ENCODE measurements at places on chromosomes 6 and 20. TPM values are rescaled to one million over a fixed set of nuclear protein-coding genes. Genes with fewer than 3 reads are reported as not detected.
A peak's percentile ranks its signal among the peaks of the same experiment; 100 is the strongest.

UBE2V1 gene
- 104 TPM for total RNA-seq

ANKRD66 gene
- total RNA-seq = not detected

NECAB3 gene
- total RNA-seq = 14.2 TPM

MPC1 gene
- 55.0 TPM for total RNA-seq

TAGAP gene
- total RNA-seq = 28.8 TPM

AGER gene
- total RNA-seq = 15.4 TPM

HINT3 gene
- total RNA-seq = 6.6 TPM

SLC25A27 gene
- total RNA-seq = not detected

NOX3 gene
- not detected for total RNA-seq

TPX2 gene
- total RNA-seq = 104 TPM

DNA sequence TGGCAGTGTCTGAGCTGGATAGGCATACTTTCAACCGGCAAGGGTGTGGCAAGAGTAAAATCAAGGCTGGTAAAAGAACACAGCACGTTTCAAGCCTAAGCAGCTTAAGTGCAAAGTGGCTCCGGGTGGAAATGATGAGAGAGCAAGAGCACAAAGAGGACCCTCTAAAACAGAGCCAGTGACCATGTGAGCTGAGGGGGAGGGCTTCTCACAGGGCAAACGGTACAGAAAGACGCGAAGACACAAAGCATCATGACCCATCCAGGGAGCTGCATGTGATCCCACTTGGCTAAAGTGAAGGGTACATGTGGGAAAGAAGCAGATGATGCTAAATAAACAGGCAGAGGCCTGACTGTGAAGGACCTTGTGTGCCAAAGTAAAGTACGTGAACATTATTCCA is 25.7 kb downstream of the FKBP5 start:
- H3K4me1 ChIP-seq = peaks cover 13% of the 10 kb centered on the region
- no peaks in the 10 kb centered on the region for H3K36me3 ChIP-seq
- no peak overlapping the region for H3K27ac ChIP-seq
- DNase-seq = no peak

DNA sequence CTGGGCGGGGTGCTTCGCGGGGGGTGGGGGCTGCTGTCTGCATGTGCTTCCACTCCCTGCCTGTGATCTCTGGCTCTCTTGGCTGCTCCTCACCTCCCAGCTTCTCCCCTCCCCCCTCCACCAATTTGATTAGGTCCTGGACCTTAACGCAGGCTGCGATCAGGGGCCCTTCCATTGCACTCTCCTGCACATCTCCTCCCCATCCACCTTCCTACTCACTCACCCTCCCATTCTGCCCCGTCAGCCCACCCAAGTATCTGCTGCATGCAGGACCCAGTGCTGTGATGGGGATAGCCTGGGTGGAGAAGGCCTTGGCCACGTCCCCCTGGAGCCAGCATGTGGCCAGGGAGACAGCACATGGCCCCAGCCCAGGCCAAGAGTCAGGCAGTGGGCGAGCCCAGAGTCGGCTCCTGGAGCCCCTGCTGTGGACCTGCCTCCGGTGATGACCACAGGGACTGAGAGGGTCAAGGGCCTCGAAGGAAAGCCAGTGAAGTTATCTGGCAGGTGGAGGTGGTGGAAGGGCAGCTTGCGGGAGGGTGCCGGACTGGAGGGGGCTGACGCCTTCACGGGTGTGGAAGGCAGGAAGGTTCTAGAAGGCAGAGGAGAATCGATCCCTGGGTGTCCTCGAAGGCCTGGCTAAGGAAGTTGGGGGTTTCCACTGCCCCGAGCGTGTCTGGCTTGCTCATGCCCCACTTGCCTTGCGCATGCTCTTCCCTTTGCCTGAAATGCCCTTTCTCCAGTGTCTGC is 40.7 kb downstream of the SRC start:
- H3K36me3 ChIP-seq = peaks cover 23% of the 10 kb centered on the region
- no peak overlapping the region for H3K4me3 ChIP-seq
- no peaks in the 10 kb centered on the region for H3K27me3 ChIP-seq

- H3K27ac ChIP-seq = no peak overlapping the region
- no peaks in the 10 kb centered on the region for H3K36me3 ChIP-seq
- no peak overlapping the region for H3K4me3 ChIP-seq
- H3K27me3 ChIP-seq = no peaks in the 10 kb centered on the region
- no peaks in the 10 kb centered on the region for H3K4me1 ChIP-seq
Observed at GRCh38 chr6:41446907-41447545, 99.2 kb upstream of the FOXP4 start.

GRCh38 chr20:40843251-40843650 is 154.2 kb upstream of the MAFB start:
- no peak for DNase-seq
- no peak overlapping the region for H3K4me3 ChIP-seq
- H3K36me3 ChIP-seq = no peaks in the 10 kb centered on the region
- no peak overlapping the region for H3K27ac ChIP-seq
- no peaks in the 10 kb centered on the region for H3K27me3 ChIP-seq
- H3K4me1 ChIP-seq = no peaks in the 10 kb centered on the region

DNA sequence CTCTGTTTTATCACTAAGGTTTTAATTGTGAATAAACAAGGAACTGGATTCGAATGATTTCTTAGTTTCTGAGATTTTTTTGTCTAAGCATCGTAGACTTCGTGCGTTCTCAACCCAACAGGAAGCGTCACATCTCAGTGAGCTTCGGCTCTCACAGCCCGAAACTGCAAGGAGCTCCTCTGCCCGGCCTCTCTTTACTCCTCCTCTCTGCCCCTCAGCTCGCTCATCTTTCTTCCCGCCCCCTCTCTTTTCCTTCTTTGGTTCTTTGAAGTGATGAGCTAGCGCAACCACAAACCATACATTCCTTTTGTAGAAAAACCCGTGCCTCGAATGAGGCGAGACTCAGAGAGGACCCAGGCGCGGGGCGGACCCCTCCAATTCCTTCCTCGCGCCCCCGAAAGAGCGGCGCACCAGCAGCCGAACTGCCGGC is 480 bp upstream of the NT5E start:
- peaks cover 19% of the 10 kb centered on the region for H3K4me1 ChIP-seq
- DNase-seq = peak; percentile 73
- H3K4me3 ChIP-seq = peak overlapping the region; percentile 83
- H3K27me3 ChIP-seq = no peaks in the 10 kb centered on the region

DNA sequence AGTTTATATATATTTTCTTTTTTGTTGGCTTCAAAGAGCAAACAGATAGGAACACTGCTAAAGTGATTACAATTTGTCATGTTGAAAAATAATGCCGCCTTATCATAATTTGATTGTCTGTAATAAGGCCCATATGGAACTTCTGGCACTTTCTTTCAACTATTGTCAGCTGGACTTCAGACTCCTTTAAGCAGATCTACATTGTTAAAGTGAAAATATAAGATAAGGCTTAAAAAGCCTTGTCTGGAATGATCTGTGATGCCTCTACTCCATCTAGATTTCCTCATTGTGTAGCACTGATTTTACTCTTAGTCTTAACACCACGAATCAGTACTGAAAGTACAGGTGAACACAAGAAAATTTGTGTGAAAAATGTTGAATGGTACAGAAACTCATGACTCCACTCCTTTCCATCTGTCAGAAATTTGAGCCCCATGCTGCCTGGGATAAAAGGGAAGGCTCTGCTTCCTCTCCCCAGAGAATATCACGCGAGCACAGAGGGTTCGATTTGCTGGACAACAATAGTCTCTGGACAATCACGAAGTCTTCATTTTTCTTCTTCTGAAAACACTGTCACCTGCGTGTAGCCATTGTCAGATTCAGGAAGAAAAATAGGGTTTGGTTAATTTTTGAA is 56.0 kb downstream of the BCAS1 start:
- H3K27ac ChIP-seq = no peak overlapping the region
- H3K4me1 ChIP-seq = peaks cover 30% of the 10 kb centered on the region
- H3K36me3 ChIP-seq = no peaks in the 10 kb centered on the region
- DNase-seq = no peak

- no peak overlapping the region for H3K4me3 ChIP-seq
- H3K27me3 ChIP-seq = no peaks in the 10 kb centered on the region
- H3K27ac ChIP-seq = no peak overlapping the region
- DNase-seq = no peak
- H3K4me1 ChIP-seq = no peaks in the 10 kb centered on the region
Observed at GRCh38 chr6:14765721-14766390, 480.0 kb upstream of the JARID2 start.

DNA sequence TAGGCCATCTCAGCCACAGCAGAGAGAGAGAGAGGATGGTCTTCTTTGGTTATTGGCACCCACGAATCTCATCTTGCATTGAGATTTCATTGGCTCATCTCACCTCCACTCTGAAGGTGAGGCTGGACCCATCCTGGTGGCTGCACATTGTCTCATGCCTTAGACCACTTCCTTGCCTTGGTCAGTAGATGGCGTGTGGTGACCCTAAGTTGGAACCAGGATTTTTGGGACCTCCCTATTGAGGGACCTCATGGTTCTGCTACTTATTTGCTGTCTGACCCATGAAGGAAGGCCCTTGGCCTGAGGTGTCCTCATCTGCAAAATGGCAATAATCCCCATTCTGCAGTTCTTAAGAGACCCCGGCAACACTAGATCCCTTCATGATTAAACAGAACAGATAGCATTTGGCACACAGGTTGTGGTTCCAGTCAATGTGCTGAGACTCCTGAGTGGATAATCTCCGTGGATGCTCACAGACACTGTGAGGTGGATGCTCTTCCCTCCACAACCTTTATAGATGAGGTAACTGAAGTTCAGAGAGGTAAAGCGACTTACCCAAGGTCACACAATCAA is 21.5 kb upstream of the AAR2 start:
- H3K27me3 ChIP-seq = no peaks in the 10 kb centered on the region
- no peaks in the 10 kb centered on the region for H3K4me1 ChIP-seq
- DNase-seq = no peak
- no peak overlapping the region for H3K27ac ChIP-seq

- H3K4me3 ChIP-seq = no peak overlapping the region
- peak; percentile 63 for DNase-seq
- H3K36me3 ChIP-seq = no peaks in the 10 kb centered on the region
- no peaks in the 10 kb centered on the region for H3K27me3 ChIP-seq
- peaks cover 14% of the 10 kb centered on the region for H3K4me1 ChIP-seq
Observed at GRCh38 chr6:132354517-132355167, 46.6 kb downstream of the MOXD1 start.

DNA sequence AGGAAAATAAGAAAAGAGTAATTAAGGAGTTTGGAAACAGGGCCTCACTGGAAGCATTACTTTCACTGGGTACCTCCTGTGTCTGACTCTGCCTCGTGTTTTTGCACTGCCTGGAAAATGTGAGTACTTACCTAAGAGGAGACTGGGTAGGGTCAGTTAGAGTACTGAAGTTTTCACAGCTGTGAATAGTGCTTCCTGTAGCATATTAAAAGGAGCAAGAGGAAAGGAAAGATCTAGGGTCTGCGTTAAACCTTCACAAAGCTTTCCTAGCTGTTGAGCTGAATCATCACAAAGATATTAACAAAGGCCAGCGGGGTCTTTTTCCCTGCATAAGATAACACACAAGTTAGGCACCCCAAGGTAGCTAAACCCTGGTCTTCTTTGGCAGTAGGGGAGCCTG is 82.3 kb downstream of the MLIP start:
- H3K4me3 ChIP-seq = no peak overlapping the region
- H3K36me3 ChIP-seq = no peaks in the 10 kb centered on the region
- no peak for DNase-seq
- no peak overlapping the region for H3K27ac ChIP-seq
- H3K27me3 ChIP-seq = no peaks in the 10 kb centered on the region

DNA sequence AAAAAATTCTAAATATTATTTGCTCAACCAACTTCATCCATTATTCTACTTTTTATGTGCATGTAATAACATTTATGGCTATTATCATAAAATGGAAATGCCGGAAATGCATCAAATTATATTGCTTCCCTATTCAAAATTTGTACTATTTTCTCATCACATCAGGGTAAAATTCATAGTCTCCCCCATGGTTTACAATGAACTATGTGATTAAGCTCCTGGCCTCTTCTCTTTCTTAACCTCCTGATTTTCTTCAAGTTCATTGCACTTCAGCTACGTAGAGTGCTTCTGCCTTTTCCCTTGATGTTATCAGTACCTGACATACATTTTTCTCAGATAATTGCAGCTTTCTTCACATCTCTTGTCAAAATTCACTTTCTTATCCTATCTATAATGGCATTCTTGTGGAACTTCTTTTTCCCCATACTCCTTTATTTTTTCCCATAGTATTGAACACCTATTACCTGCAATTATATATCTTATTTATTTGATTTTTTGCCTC is 699.1 kb upstream of the ADGRB3 start:
- H3K4me3 ChIP-seq = no peak overlapping the region
- no peak for DNase-seq
- no peaks in the 10 kb centered on the region for H3K4me1 ChIP-seq
- no peak overlapping the region for H3K27ac ChIP-seq
- H3K27me3 ChIP-seq = no peaks in the 10 kb centered on the region
- no peaks in the 10 kb centered on the region for H3K36me3 ChIP-seq

GRCh38 chr6:139638179-139638941 is 263.9 kb upstream of the CITED2 start:
- no peak for DNase-seq
- no peaks in the 10 kb centered on the region for H3K27me3 ChIP-seq
- peaks cover 4% of the 10 kb centered on the region for H3K4me1 ChIP-seq
- no peak overlapping the region for H3K4me3 ChIP-seq
- H3K27ac ChIP-seq = no peak overlapping the region

DNA sequence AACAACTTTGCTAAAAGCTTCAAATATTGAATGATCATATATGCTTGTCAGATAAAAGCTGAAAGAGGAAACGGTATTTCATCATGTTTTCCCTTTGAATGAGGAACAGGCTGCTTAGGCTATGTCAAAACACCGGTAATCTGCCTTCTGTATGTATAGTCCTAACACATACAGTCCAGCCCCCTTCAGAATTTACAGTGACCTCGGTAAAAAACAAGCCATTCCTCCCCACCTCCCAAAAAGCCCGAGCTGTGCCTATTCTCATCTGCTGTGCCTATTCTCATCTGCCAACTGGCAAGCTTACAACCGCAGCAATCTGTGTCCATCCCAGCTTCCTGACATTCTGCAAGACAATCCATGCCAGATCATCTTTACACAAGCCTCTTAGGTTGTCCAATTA is 26.8 kb upstream of the UBE2J1 start:
- no peak for DNase-seq
- no peaks in the 10 kb centered on the region for H3K27me3 ChIP-seq
- peaks cover 12% of the 10 kb centered on the region for H3K4me1 ChIP-seq
- H3K27ac ChIP-seq = no peak overlapping the region

- no peaks in the 10 kb centered on the region for H3K27me3 ChIP-seq
- H3K36me3 ChIP-seq = no peaks in the 10 kb centered on the region
- no peak overlapping the region for H3K27ac ChIP-seq
Observed at GRCh38 chr6:164037171-164037870, 622.8 kb downstream of the QKI start.

GRCh38 chr20:36848078-36848660 is 27.8 kb upstream of the TLDC2 start:
- no peaks in the 10 kb centered on the region for H3K36me3 ChIP-seq
- H3K27ac ChIP-seq = peak overlapping the region; percentile 72
- H3K4me1 ChIP-seq = peaks cover 75% of the 10 kb centered on the region
- H3K27me3 ChIP-seq = no peaks in the 10 kb centered on the region

GRCh38 chr6:53112404-53112803 is 36.2 kb downstream of the GCM1 start:
- H3K4me1 ChIP-seq = peaks cover 7% of the 10 kb centered on the region
- H3K27ac ChIP-seq = no peak overlapping the region
- DNase-seq = no peak
- no peaks in the 10 kb centered on the region for H3K27me3 ChIP-seq
- no peak overlapping the region for H3K4me3 ChIP-seq

GRCh38 chr20:49901588-49901987 is 13.7 kb downstream of the SPATA2 start:
- no peaks in the 10 kb centered on the region for H3K4me1 ChIP-seq
- DNase-seq = no peak
- peaks cover 12% of the 10 kb centered on the region for H3K36me3 ChIP-seq
- H3K4me3 ChIP-seq = no peak overlapping the region
- no peak overlapping the region for H3K27ac ChIP-seq

Data from GM12878 (cell line).